HS-5 (cell line): ENCODE measurements at places on chromosomes 3 and 15.
A peak's percentile ranks its signal among the peaks of the same experiment; 100 is the strongest.

GRCh38 chr3:78632925-78633553 lies 1134.8 kb downstream of the ROBO1 start:
- no peak for DNase-seq

DNA sequence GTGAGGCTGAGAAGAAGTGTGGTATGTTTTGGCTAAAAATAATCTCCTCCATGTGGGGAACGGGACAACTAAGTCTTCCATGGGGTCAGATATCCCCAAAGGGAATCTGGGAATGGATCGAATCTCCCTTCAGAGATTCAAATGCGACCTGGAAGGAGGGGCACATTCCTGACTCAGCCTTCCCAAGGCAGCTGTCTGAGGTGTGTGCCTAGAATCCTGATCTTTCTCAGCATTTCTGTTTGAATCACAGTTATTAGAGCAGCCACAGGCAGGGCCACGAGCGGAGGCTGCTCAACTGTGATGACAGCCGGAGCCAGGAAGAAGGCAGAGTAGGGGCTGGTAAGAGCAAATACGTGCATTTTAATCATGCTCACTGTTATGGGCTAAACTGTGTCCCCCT lies 135.1 kb downstream of the ADAMTS17 start:
- DNase-seq: no peak

GRCh38 chr3:27073912-27074311 lies 295.3 kb downstream of the NEK10 start:
- no peak for DNase-seq

DNA sequence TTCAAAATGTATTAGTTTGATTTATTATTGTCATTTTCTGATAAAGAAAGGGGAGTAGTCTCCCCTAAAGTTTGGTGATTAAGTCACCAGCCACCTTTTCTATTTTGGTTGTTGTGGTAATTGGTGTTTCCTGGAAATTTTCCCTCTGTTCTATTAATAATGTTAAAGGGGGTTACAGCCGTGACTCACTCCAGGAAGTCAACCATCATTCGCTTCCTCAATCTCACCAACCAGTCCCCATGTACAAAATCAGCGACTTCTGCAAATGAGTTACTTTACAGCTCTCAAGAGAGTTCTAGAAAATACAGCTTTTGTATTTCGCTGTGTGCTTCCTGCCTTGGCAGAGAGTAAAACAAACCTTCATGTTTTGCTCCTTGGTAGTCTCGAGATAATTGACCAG lies 285.1 kb downstream of the LPP start:
- no peak for DNase-seq

GRCh38 chr3:27614592-27614991 lies 107.5 kb downstream of the EOMES start:
- no peak for DNase-seq

GRCh38 chr3:128620268-128620691 lies 30.3 kb downstream of the RPN1 start:
- no peak for DNase-seq

- peak; percentile 44 for DNase-seq
These were observed 91.2 kb downstream of the SENP2 start for GRCh38 chr3:185677146-185677829.

- DNase-seq: no peak
These were observed 413.8 kb upstream of the CCDC54 start for GRCh38 chr3:106963442-106963841.

- no peak for DNase-seq
These were observed 114.2 kb downstream of the CNTN3 start for GRCh38 chr3:74500257-74500656.

- DNase-seq: no peak
These were observed 73.9 kb downstream of the BOC start for GRCh38 chr3:113285226-113285625.

- DNase-seq: peak; percentile 22
These were observed 255.7 kb downstream of the MBNL1 start for GRCh38 chr3:152524198-152525140.

DNA sequence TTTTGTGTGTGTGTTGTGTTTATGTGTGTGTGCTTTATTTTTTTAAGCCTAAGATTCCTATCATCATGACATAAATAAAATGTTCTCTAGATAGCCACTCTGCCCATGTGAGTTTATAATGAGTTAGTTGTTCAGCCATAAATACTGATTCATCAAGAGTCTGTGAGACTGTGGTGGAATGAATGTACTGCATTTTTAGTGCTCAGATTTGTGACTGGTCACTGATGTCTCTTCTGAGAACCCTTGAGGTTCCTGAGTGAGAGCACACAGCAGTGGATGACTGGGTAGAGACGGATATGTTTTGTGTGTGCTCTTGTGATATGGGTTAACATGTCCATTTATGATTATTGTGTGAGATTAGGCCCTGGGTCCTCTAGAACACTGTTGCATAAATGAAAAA lies 51.2 kb downstream of the SETD5 start:
- no peak for DNase-seq

GRCh38 chr15:94305133-94305532 lies 73.8 kb downstream of the MCTP2 start:
- DNase-seq: no peak

DNA sequence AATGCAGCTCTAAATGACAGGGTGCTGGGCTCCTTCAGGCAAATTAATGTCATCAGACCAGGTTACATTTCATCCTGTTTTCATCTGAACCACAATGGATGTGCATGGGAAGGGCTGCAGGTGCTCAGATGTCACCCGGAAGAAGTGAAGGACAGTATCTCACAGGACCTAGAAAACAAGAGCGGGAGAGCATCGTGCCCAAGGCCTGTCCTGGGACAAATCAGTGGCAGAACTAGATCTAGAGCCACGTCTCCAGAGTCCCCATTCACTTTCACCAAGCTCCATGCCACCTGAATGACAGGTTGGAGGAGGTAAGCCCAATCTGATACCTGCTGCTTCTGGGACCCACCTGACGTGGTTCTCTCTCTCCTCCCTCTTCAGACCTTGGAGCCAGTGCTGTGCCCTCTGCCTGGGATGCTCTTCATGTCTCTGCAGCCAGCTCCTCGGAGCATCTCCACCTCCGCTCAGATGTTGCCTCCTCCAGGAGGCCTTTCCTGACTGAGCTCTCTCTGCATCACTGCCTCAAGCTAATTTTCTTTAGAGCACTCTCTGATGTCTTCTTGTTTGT lies 77.3 kb downstream of the CPN2 start:
- no peak for DNase-seq

DNA sequence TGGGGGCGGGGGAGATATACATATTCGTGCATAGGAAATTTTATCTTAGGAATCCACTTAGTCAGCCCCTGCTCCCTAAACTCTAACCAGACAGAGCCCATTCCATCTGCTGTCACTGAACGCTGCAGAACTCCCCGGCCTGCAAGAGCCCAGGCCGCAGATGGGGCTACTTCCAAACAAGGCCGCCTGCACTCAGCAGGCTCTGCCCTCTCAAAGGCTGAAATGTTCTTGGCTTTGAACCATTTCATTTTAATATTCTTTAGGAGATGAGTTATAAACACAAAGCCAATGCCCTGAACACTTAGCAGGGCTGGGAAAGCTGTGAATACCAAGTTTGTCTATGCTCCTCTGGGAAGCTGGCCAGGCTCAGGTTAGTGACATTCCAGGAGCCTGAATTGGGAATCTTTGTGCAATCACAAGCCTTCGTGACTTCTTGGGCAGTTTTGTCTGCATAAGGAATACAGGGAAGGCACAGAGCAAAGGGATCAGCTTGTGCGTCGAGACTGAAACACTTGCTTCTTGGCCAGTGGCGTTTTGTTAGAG lies 65.0 kb downstream of the SYNM start:
- DNase-seq: peak; percentile 19

GRCh38 chr3:52221563-52222318 lies 3.7 kb downstream of the TLR9 start:
- DNase-seq: no peak

GRCh38 chr3:177337541-177338331 lies 140.5 kb upstream of the TBL1XR1 start:
- DNase-seq: peak; percentile 80

DNA sequence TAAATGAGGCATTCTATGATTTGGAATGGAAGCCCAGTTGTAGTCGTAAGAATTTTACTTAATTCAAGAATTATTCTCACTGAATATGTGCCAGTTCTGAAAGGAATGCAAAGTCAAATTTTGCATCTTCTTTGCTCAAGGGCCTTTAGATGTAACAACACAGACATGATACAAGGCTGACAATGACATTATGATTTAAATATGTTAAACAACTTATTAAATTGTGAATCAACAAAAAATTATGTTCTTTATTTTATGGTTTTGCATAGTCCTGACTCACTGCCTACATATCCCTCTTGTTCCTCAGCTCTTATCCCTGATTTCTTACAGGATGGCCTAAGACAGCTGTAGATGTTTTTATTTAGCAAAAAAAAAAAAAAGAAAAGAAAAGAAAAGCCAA lies 170.9 kb upstream of the NR2E3 start:
- no peak for DNase-seq

DNA sequence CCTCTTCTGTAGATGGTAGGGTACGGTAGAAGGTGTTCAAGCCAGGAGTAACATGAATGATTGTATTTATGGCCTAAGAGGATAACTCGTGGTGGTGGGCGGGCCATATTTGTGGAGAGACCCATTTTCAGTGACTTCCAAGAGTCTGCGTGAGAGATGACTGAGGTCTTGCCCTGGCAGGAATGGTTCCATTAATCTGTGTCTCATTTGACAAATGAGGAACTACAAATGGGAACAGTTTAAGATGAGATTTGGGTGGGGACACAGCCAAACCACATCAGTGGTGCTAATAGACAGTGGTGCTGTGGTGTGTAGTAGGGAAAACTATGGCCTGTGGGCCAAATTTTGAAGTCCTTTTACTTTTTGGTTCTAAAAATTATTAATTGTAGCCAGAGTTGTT lies 47.1 kb downstream of the FLNB start:
- no peak for DNase-seq

DNA sequence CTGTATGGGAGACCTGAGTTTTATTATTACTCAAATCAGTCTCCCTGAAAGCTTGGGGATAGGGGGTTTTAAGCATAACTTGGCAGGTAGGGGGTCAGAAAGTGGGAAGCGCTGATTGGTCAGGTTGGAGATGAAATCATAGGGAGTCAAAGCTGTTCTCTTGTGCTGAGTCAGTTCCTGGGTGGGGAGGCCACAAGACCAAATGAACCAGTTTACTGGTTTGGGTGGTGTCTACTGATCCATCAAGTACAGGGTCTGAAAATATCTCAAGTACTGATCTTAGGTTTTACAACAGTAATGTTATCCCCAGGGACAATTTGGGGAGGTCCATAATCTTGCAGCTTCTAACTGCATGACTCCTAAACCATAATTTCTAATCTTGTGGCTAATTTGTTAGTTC lies 17.8 kb upstream of the IQCF6 start:
- DNase-seq: no peak

DNA sequence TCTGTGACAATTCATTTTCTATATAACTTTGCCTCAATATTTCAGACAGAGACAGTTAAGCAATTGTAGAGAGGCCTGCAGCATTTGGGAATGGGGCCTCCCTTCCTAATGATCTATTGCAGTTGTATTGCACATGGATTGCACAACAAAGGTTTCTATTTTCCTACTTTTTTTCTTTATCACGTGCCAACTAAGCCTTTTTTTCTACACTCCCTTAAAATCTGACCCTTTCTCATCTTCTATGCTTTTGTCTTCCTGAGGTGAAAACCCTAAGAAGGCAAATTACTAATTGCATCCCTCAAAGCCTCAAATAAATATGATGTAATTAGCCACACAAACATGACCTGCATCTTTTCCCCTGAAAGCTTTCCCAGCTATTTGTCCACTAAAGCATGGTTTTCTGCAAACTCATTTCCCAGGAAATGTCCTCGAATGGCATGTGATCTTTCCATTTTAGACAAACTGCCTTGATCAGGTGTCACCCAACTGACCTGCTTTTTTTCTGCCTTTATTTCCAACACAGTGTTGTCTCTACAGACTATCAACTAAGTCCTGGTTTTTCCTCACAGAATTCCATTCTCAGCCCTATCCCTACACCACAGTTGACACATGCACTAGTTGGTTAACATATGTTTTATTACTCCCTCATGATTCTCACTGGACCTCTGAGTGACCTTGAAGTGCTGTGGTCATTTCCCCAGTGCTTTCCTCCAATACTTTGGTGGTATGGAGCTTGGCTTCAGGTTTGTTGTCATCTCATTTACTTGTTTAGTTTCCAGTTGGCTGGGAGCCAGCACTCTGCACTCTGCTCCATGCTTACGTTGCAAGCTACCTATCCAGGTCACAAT lies 31.9 kb upstream of the TSC22D2 start:
- DNase-seq: no peak

DNA sequence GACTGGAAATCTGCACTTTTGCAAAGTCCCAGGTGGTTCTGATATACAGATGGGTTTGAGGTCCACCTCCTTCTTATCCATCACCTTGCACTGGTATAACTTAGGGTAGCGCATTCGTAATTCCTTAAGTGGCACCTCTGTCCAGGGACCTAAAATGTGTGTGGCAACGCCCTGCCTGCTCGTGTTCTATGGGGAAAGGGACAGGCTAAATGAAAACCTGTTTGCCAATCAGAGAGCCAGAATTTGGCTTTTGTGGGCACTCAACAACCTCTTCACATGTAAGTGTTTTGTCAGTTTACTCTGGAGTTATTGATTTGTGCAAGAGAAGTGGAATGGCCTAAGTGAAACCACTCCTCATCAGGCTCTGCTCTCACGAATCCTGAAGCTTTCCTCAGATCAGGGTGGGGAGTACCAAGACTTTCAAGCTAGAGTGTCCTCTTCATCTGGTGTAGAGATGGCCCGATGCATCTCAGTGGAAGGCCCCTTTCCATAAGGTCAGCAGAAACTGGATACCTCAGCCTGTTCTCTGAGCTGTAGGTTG lies 138.3 kb downstream of the ALDH1A2 start:
- DNase-seq: no peak

GRCh38 chr3:108393128-108393900 lies 97.0 kb downstream of the HHLA2 start:
- no peak for DNase-seq

- no peak for DNase-seq
These were observed 747 bp downstream of the NSUN3 start for GRCh38 chr3:94063496-94064119.

DNA sequence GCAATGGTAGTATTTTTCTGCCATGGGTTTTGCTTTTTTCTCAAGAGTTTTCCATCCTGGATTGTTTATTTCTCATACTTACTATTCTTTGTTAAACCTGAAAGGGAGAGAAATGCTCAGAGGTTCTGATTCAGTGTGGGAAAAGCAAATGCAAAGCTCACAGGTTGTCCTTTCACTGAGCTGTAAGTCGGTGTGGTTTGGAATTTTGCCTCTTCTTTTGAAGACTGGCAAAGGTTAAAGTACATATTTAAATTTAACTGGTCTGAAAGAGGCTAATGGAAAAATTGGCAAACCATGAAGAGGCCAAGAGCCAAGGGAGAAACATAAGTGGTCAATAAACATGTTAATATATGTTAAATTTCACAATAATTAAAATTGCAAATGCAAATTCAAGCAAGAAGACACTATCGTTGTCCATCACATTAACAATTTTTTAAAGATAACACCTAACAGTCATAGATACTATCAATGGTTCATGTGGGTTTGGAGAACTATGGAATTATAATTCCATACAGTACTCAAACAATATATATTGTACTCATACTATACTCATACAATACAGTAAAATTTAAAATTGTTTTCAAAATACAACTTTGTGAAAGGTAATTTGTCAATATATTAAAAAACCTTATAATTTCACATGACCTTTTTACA lies 246.8 kb upstream of the STT3B start:
- no peak for DNase-seq
